ENCODE measurements at places on chromosomes 4 and X. TPM values are rescaled to one million over a fixed set of nuclear protein-coding genes. Genes with fewer than 3 reads are reported as not detected.

The MAGEE2 gene
- not detected for total RNA-seq

The DNAAF6 gene
- total RNA-seq = not detected

The UGT2B10 gene
- 148 TPM for total RNA-seq

The P2RY4 gene
- 0.07 TPM for total RNA-seq

The IL21 gene
- not detected for total RNA-seq

The MAGEA3 gene
- total RNA-seq = not detected

The GABRB1 gene
- total RNA-seq = not detected

The HPGDS gene
- total RNA-seq = not detected

GRCh38 chrX:84258708-84259107 is 70.7 kb upstream of the RPS6KA6 start:
- no peaks in the 10 kb centered on the region for H3K27me3 ChIP-seq
- no peak overlapping the region for H3K27ac ChIP-seq
- H3K36me3 ChIP-seq = no peaks in the 10 kb centered on the region
- no peak for DNase-seq

DNA sequence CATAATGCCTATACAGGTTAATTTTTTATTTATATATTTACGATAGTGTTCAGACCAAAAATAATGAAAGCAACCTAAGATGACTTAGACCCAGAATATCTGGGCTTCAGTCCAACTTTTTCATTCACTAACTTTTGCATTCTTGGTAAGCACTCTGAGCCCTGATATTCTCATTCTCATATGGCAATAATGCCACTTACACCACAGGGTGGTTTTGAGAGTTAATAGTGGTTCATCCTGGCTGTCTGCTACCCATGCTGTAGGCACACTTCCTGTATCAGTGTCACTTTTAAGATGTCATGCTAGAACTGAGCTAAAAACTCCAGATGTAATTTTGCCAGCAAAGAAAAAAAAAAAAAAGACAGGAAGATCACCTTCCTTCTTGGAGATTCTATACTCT is 508.7 kb upstream of the FMR1 start:
- no peaks in the 10 kb centered on the region for H3K27me3 ChIP-seq
- no peak overlapping the region for H3K4me3 ChIP-seq
- H3K27ac ChIP-seq = no peak overlapping the region
- no peaks in the 10 kb centered on the region for H3K4me1 ChIP-seq
- DNase-seq = no peak

GRCh38 chrX:115939636-115940160 is 230.8 kb upstream of the AGTR2 start:
- H3K4me3 ChIP-seq = no peak overlapping the region
- peaks cover 22% of the 10 kb centered on the region for H3K4me1 ChIP-seq
- H3K36me3 ChIP-seq = no peaks in the 10 kb centered on the region
- H3K27me3 ChIP-seq = no peaks in the 10 kb centered on the region
- no peak overlapping the region for H3K27ac ChIP-seq

DNA sequence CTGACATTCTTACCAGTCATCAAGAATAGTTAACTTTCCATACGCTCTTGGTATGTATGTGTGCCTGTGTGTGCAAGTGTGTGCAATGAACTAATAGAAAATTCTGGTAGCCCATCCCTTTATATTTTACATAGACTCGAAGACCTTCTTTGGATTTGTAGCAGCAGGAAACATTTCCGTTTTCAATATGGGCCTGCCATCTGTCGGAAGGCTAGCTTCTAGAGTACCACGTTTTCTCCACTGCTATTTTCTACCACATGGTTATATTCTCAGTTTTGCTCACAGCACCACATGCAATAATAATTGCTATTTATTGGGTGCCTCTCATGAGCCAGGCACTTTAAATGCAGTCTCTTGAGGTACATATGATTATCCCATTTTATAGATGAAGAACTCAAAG is 47.9 kb upstream of the PTCHD1 start:
- no peak overlapping the region for H3K27ac ChIP-seq
- no peak for DNase-seq
- no peak overlapping the region for H3K4me3 ChIP-seq

DNA sequence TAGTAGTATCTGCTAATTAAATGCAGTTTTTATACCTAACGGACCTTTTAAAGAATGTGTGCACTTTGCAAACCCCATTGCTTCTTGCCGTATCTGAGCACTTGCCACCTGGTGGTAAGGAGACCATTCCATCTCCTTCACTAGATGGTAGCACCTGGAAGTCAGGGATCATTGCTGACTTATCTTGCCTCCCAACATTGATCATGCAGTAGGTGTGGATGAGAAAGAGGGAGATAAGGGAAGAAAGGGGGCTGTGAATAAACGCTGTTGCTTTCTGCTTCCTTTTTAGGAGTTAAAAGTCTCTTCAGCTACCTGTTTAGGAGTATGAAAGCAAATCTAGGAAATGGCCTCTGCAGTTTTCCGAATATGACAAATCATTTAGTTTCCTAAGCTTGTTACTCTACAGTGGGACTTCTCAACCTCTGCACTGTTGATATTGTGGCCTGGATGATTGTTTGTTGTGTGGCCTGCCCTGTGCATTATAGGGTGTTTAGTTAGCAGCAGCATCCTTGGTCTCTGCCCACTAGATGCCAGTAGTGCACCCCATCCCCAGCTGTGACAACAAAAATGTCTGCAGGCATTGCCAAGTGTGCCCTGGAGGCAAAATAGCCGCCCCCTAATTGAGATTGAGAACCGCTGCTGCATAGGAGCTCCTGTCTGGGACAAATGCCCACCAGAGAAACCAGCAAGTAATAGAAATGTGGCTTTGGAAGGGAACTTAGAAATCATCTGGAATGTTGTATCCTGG is 38.8 kb downstream of the GAB1 start:
- peak; percentile 17 for DNase-seq
- no peaks in the 10 kb centered on the region for H3K36me3 ChIP-seq
- no peak overlapping the region for H3K4me3 ChIP-seq
- no peak overlapping the region for H3K27ac ChIP-seq

DNA sequence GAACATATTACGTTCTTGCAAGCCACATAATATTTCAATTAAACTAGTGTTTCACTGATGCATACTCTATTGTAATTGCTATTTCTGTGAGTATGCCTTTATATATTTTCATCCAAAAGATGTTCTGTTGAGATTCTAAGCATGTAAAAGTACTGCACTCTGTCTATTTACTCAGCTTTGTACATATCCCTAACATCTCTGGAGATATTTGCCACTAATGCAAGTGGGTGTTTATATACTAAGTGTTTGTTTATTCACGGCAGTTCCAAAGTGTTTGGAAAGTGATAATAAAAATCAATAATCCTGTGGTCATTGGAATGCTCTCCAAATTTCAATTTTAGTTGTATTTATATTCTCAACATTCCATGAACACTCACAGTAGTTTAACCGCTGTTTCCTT is 1989.0 kb downstream of the C4orf33 start:
- no peak for DNase-seq
- H3K4me1 ChIP-seq = peaks cover 6% of the 10 kb centered on the region
- no peaks in the 10 kb centered on the region for H3K36me3 ChIP-seq
- H3K27me3 ChIP-seq = no peaks in the 10 kb centered on the region
- H3K27ac ChIP-seq = no peak overlapping the region
- H3K4me3 ChIP-seq = no peak overlapping the region

GRCh38 chr4:44806071-44806470 is 79.7 kb upstream of the GNPDA2 start:
- no peaks in the 10 kb centered on the region for H3K36me3 ChIP-seq
- no peak overlapping the region for H3K4me3 ChIP-seq
- DNase-seq = no peak

- no peak for DNase-seq
- H3K27ac ChIP-seq = peak overlapping the region; percentile 97
- no peaks in the 10 kb centered on the region for H3K27me3 ChIP-seq
- H3K36me3 ChIP-seq = no peaks in the 10 kb centered on the region
These were observed 109.6 kb downstream of the SPRY1 start for GRCh38 chr4:123506011-123506695.

DNA sequence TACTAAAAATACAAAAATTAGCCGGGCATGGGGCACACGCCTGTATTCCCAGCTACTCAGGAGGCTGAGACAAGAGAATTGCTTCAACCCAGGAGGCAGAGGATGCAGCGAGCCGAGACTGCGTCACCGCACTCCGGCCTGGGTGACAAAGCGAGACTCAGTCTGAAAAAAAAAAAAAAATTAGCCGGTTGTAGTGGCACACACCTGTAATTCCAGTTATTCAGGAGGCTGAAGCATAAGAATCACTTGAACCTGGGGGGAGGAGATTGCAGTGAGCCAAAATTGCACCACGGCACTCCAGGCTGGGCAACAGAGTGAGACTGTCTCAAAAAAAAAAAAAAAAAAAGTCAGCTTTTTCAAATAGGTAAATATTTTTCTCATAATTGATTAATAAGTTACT is 71.9 kb downstream of the WDFY3 start:
- H3K27me3 ChIP-seq = no peaks in the 10 kb centered on the region
- no peaks in the 10 kb centered on the region for H3K4me1 ChIP-seq
- no peak for DNase-seq
- no peaks in the 10 kb centered on the region for H3K36me3 ChIP-seq
- no peak overlapping the region for H3K4me3 ChIP-seq

DNA sequence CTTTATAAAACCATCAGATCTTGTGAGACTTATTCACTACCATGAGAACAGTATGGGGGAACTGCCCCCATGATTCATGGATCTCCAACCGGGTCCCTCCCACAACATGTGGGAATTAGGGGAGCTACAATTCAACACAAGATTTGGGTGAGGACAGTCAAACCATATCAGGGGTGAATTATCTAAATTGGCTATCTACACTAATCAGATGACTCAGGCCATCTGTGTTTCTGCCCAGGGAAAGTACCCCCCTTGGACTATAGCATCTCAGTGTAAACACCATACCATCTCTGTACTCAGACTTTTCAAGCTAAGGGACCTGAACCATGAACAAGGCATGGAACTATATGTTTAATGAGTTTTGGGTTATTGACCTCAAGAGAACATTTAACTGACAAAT is 76.8 kb downstream of the LNX1 start:
- no peaks in the 10 kb centered on the region for H3K36me3 ChIP-seq
- H3K4me3 ChIP-seq = no peak overlapping the region
- H3K4me1 ChIP-seq = no peaks in the 10 kb centered on the region
- H3K27ac ChIP-seq = no peak overlapping the region
- no peak for DNase-seq

- H3K4me1 ChIP-seq = no peaks in the 10 kb centered on the region
- DNase-seq = no peak
- H3K27ac ChIP-seq = no peak overlapping the region
- H3K27me3 ChIP-seq = no peaks in the 10 kb centered on the region
- H3K4me3 ChIP-seq = no peak overlapping the region
These were observed 27.7 kb downstream of the PAK3 start for GRCh38 chrX:111123606-111124179.

GRCh38 chrX:103533511-103534216 is 14.4 kb upstream of the RAB40A start:
- peak; percentile 43 for DNase-seq
- no peaks in the 10 kb centered on the region for H3K27me3 ChIP-seq
- no peaks in the 10 kb centered on the region for H3K4me1 ChIP-seq
- peak overlapping the region; percentile 49 for H3K4me3 ChIP-seq

DNA sequence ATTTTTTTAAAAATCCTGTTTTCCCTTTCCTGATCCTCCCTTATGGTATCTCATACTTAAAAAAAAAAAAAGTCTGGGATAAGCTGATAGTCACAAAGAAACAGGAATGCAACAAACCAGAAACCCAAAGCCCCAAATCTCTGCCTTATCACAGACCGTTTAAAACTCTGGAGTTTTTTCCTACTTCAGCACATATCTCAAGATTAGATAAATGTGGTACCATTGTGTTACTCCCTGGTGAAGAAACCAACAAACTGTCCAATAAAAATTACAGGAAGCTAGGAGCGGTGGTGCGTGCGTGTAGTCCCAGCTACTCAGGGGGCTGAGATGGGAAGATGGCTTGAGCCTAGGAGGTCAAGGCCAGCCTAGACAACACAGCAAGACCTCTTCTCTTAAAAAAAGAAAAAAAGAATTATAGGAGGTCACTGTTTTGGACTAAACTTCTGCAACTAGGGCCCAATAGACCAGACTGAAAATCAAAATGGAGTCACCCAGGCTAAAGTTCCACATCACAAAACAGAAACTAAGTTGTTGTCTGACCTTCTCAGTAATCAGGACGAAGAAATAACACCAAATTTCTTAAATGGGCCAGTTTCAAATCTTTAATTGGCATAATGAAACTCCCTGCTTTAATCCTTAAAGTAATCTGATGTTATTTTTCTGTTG is 51.9 kb downstream of the RBM47 start:
- H3K27me3 ChIP-seq = no peaks in the 10 kb centered on the region
- H3K4me3 ChIP-seq = 0 out of 2 replicates have a peak overlapping the region, but pooled peaks have one; percentile 1
- peak overlapping the region; percentile 89 for H3K27ac ChIP-seq
- H3K36me3 ChIP-seq = no peaks in the 10 kb centered on the region

- no peak overlapping the region for H3K27ac ChIP-seq
- no peaks in the 10 kb centered on the region for H3K27me3 ChIP-seq
- no peak overlapping the region for H3K4me3 ChIP-seq
These were observed 627.8 kb downstream of the ADGRL3 start for GRCh38 chr4:61827907-61828391.

DNA sequence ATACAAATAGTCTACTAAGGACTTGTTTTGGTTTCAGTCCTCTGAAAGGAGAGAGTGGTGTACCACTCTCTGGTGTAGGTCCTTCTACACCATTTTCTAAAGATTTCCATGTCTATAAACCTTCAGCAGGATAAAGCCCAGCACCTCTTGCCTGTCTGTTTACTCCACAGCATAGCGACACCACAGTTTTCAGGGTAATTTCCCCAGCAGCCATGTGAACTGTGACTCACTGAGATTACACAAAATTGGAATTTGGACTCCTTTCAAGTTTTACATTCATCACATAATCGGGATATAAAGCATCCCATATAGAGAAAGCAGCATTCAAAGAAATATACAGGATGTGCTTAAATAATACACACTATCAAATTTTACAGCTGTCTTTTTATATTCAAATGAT is 229.6 kb downstream of the PRDM5 start:
- no peak overlapping the region for H3K4me3 ChIP-seq
- H3K27ac ChIP-seq = no peak overlapping the region
- no peaks in the 10 kb centered on the region for H3K36me3 ChIP-seq
- peak; percentile 38 for DNase-seq
- no peaks in the 10 kb centered on the region for H3K27me3 ChIP-seq
- H3K4me1 ChIP-seq = no peaks in the 10 kb centered on the region

DNA sequence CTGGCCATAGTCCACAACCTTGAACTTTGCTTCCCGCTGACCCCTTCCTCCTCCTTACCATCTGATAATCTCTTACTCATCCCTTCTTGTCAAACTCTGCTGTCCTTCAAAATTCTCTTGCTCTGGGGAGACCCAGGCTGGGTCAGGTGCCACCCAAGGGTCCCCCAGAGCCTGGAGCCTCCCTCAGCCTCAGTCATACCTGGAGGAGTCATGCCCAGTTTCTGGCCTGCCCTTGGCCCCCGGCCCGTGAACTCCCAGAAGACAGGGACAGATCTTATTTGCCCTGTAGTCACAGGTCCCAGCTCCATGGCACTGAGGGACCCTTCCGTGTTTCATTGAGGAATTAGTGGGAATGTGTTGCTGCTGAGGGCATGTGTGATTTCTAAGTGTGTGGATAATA is 4.7 kb upstream of the GPR78 start:
- H3K27ac ChIP-seq = no peak overlapping the region
- no peak for DNase-seq
- H3K4me3 ChIP-seq = no peak overlapping the region
